ENCODE measurements at places on chromosomes 4 and X.

GRCh38 chrX:72309297-72310071, 3.8 kb upstream of the CITED1 start:
- DNase-seq, result no peak

DNA sequence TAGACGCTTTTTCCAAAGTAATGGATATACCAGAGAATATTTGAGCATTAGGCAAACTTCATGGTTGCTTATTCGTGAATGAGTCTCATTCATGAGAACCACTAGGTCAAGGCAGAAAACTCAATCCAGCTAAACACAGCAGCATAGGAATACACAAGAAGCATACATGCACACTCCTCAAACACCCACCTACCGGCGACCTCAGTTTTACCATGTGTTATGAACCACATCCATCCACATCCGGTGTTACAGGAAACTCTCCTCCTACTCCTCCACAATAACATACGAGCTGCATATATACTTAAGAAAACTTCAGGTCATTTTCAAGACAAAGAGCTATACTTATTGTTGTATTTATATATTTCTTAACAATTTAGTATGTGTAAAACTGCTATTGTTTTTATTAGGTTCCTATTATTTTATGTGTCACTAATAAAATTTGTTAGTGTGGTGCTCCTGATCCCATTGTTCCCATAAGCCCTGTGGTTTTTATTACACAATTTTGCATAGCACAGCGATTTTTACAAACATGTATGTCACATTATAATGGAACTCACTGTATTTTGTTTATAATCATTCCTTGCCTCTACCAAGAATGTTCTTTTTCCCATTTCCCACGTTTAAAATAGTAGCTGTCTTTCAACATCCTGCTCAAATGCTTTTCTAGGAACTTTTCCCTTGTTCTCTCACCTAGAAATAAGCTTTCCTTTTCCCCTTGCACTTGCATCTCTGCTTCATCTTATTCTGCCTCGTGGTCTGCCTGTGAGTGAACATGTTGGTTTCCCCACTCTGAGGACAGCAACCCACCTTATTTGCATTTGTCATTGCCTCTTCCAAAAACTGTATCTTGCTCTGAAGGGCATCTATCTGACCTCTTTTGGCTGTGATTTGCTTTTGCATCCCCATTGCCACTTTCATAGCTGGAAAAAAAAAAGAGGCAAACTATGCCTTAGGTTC, 48.3 kb downstream of the STBD1 start:
- DNase-seq, result no peak

DNA sequence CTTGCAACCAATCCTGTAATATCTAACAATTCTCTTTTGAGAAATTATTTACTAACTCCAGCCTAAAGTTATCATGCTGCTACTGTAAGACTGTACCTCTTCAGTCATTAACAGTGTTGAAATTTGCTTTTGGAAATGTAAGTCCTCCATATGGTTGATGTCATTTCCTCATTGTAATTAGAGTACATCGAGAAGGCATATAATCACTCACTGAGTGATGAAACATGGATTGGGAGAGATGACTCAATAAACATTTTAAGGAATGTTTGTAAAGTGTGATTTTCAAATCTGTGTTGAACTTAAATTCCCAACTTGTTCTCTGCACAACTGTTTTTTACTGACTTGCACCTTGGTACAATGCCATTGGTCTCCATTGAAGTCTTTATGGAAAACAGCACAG, 61.2 kb downstream of the HMGB2 start:
- no peak for DNase-seq

- DNase-seq, result no peak
These were observed 178.5 kb upstream of the CTSO start for GRCh38 chr4:156132196-156132595.

- DNase-seq, result no peak
These were observed 28.3 kb upstream of the PGRMC2 start for GRCh38 chr4:128315756-128316520.

GRCh38 chr4:176444741-176445140, 125.0 kb downstream of the SPCS3 start:
- DNase-seq, result no peak

DNA sequence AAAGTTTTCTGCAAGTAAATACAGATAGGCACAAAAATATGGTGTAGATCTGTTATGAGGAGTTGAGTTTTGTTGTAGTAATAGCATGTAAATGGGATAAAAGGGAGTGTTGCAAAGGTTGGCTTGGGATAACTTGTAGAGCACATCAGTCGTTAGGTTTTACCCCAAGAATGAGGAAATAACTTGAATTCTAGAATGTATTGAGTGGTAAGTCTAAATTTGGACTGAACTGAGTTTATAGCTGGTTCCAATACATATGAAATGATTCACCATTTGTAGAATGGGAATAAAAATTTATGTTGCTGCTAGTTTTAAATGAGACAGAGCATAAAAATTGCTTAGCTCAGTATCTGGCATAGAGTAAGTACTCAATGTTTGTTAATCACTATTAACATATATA, 719.2 kb downstream of the FSTL5 start:
- DNase-seq, result no peak

DNA sequence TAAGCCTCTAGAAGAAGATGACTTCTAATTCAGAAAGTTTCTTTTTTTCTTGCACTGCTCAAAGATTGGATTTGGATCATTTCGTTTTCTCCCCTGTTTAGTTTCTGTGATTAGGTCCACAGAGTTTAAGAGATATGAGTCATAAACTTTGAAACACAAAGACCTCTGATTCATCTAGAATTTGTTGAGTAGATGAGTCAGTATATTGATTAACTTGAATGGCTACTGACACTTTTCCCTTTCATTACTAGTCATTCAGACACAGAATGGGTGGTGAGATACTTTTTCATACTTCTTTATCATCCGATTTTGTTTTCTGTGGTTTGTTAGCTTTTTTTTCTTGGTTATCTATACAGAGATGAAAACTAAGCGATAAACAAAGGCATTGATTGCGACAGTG, 34.1 kb upstream of the AFF2 start:
- no peak for DNase-seq

GRCh38 chr4:141705747-141706377, 69.5 kb downstream of the IL15 start:
- no peak for DNase-seq

DNA sequence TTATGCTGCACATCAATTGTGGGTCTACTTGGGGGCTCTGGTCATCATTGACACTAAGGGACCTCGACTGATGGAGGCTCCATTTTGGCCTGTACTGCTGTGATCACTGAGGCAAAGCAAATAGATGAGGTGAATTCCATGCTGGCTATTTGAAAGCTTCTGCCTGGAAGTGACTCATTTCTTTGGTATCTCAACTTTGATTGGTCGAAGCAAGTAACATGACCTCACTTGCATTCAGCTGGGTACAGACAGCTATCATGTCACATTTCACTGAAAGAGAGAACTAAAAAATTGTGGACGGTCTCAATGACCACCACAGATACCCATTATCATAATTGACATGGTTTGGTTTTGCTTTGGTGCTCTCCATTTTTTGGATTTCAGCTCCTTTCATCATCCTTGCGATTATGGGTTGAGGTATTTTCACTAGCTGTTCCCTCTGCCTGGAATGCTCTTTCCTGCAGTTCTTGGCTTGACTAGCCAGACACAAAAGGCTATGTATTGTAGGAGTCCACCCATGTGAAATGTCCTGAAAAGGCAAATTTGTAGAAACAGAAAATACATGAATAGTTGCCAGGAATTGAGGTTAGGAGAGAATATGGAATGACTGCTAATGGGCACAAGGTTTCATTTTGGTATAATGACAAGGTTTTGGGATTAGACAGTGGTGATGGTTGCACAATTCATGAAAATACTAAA, 369.2 kb upstream of the LCORL start:
- DNase-seq, result no peak

DNA sequence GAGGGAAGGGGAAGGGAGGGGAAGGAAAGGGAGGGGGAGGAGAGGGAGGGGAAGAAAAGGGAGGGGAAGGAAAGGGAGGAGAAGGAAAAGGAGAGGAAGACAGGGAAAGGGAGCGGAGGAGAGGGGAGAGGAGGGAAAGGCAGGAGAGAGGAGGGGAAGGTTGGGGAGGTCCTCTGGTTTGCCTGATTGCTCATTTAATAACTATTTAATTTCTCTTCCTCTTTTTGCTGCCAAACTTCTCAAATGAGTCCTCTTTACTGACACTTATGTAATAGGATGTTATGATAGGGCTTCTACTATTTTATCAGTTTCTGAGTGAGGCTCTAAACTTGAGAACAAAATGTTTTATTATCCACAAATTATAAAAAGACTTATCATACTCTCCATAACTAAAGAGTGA, 35.4 kb upstream of the PPA2 start:
- no peak for DNase-seq

GRCh38 chr4:122759639-122760310, 27.3 kb downstream of the BBS12 start:
- no peak for DNase-seq

GRCh38 chr4:10670321-10670720, 14.2 kb downstream of the CLNK start:
- no peak for DNase-seq

- peak; percentile 32 for DNase-seq
These were observed 94.9 kb upstream of the MYOZ2 start for GRCh38 chr4:119040694-119041185.

GRCh38 chrX:114058988-114059418, 524.9 kb upstream of the HTR2C start:
- no peak for DNase-seq

- no peak for DNase-seq
These were observed 53.9 kb downstream of the PRPS1 start for GRCh38 chrX:107682256-107682655.

DNA sequence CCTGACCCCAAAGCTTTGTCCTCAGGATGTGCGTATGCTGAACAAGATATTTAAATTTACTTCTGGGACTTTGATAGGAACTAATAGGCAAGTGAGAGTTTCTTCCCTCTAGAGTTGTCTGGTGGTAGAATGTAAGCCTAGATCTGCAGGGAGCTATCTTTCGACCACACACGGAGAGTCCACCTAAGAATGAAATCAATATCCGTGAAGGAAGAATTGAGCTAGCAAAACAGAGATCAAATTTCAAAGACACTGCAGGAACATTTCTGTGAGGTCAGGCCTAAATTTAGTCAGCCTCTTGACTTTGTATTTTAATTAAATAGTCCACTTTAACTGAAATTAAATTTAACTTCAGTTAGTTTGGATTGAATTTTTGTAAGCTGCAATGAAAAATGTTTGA, 871.3 kb downstream of the RAB28 start:
- no peak for DNase-seq

GRCh38 chr4:69999420-69999819, 3.7 kb downstream of the STATH start:
- no peak for DNase-seq

DNA sequence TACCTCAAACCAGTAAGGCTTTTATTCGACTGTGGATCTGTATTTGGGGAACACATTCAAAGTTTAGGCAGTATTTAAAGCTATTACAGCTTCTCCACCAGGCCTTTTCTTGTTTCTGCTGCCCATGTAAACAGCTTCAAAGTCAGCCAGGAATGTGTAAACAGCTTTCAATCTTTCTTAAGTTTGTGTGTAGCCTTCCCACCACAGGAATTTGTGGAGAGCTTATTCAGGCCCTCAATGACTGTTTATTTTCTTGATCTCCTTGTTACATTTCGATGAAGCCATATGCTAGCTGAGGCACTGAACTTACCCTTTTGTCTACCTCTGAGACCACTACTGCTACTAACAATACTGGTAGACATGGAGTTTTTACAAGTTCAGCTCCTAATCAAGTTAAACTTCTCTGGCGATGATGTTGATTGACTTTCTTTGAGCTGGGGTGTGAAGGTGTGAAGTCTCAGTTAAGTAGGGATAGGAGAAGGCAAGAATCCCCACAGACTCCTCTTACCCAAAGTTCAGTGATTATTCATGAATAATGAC, 72.6 kb downstream of the NWD2 start:
- no peak for DNase-seq

- no peak for DNase-seq
These were observed 228.7 kb downstream of the CBR4 start for GRCh38 chr4:168781341-168781740.

GRCh38 chr4:148790691-148791090, 348.5 kb upstream of the NR3C2 start:
- no peak for DNase-seq

GRCh38 chr4:10342866-10343265, 114.4 kb downstream of the ZNF518B start:
- DNase-seq, result no peak

DNA sequence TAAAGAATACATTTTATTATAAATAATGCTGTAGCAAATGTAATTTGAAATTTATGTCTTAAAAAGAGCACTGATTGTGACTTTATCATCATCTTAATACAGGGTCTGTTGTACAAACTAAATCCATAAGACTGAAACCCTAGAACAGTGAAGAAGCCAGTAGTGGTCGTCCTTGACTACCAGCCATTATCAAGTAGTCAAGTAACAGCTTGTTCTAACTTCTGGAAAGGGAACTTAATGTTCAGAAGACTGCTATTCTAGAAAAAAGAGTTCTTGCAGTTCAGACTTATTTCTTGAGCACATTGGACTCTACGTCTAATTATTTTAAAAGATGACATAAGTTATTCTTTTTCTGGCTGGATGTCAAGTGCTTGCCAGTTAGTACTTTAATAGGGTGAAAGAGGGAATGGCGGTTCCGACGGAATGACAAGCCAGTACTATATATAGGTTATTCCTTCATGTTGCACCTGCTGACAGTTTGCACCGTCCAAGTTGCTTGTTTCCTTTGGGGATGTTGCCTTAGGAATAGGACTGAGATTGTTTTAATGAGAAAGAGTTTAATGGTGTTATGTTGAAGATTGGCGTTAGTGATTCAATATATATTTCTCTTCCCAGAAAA, 109.9 kb downstream of the RAPGEF2 start:
- no peak for DNase-seq

GRCh38 chr4:103198111-103198765, at the start of gene CENPE:
CENPE (minus strand) TSS chr4:103198343; CDS start chr4:103198319, 24 bp downstream.
- DNase-seq, result peak; percentile 91
